Left lung (tissue), 14 donors: ENCODE measurements at places on chromosomes 6 and 20. TPM values are rescaled to one million over a fixed set of nuclear protein-coding genes. Genes with fewer than 3 reads are reported as not detected.

- peak; percentile 79 for DNase-seq
Observed at GRCh38 chr6:167550941-167551627, 226.2 kb downstream of the TTLL2 start.

DNA sequence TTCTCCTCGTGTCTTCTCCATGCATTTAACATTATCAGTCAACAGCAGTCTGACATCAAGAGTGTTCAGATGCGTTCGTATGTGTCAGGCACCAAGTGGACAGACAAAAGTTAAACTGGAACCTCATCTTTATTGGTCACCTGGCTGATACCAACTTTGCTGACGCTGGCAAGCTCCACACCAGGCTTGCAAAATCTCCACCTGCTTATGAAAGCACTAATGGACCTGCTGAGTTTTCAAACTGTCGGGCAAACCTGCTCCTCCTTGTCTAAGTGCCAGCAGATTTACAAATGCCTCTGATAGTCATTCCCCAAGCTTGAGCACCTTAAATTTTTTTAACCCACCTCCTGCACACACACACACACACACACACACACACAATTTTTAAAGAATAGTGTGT lies 27.9 kb upstream of the DSP start:
- DNase-seq: no peak

GRCh38 chr6:25875563-25875905 lies 1.5 kb upstream of the SLC17A3 start:
- DNase-seq: no peak

DNA sequence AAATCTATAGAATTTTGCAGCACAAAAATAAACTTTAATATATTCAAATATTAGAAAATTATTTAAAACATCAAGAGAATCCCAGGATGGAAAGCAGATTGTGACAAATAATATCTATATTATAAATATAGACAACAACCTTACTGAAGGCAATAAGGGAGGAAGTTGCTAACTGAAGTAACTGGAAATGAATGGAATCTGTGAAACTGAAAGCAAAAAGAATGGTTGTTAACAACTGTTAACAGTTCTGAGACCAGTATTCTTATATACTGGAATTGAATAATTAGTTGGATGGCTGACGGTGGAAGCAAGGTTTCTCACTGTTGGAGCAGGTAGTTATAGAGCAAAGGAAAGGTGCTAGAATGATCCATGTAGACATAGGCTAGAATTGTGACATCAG lies 220.4 kb downstream of the PLCB1 start:
- no peak for DNase-seq

- DNase-seq: no peak
Observed at GRCh38 chr6:141248021-141248799, 884.5 kb upstream of the GJE1 start.

DNA sequence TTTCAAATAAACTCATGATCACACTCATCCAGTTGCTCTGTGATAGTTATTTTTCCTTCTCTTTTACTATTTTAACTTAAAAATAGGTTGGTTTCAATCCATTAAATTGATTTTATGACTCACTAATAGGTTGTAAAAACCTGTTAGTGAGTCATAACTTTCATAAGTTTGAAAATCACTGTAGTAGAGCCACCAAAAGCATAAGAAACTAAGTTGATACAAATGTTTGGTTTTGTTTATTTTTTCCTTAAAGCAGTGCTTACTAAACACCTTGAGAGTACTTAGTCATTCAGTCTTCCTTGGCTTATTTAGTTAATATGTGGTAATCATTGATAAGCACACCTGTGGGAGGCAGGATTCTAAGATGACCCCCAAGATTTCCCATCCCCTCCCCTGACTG lies 312.1 kb upstream of the MAN1A1 start:
- DNase-seq: no peak

- DNase-seq: no peak
Observed at GRCh38 chr20:35595901-35596300, 19.7 kb upstream of the SPAG4 start.

- no peak for DNase-seq
Observed at GRCh38 chr20:4709261-4710105, 12.2 kb upstream of the PRND start.

DNA sequence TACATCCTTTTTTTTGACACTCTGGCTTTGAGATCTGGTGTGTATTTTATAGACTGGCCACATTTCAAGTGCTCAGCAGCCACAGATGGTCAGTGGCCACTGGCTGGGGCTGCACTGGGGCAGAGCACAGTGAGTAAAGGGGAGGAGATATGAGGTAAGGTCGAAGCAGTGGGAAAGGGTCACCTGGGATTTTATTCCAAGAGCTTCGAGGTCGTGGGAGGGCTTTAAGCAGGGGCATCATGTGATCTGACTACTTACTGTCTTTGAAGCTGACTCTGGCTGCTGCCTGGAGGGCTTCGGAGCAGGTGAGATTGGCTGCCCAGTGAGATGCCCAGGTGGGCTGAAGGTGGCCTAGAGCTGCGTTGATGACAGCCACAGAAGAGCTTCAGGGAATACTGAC lies 6.7 kb downstream of the C20orf203 start:
- no peak for DNase-seq

GRCh38 chr6:45518013-45518720 lies 140.4 kb upstream of the SUPT3H start:
- no peak for DNase-seq

- peak; percentile 85 for DNase-seq
Observed at GRCh38 chr6:35392111-35392702, 49.8 kb downstream of the PPARD start.

GRCh38 chr6:109671733-109672132 lies 19.3 kb downstream of the AK9 start:
- no peak for DNase-seq

DNA sequence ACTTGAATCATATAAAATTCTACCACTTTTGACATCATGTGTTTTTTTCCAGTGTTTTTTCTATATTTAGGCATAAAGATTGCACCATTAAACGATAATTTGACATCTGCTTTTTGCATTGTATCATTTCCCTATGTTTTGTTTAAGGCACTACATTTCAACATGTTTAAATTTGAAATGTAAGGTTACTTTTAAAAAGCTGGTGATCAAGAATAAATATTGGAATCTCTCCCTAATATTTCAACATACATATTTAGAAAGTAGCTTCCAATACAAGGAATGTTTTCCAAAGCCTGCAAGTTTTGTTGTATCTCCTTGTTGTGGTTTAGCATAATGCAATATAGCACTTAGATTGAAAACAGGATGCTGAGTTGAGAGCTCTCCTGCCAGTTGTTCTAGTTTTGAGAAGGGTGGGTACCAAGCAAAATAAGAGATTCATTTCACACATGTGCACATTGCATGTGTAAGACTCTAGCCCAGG lies 76.5 kb downstream of the SYNJ2 start:
- peak; percentile 24 for DNase-seq

GRCh38 chr6:80437801-80438200 lies 331.3 kb downstream of the BCKDHB start:
- DNase-seq: no peak

GRCh38 chr6:3385660-3386151 lies 71.1 kb downstream of the SLC22A23 start:
- DNase-seq: no peak

DNA sequence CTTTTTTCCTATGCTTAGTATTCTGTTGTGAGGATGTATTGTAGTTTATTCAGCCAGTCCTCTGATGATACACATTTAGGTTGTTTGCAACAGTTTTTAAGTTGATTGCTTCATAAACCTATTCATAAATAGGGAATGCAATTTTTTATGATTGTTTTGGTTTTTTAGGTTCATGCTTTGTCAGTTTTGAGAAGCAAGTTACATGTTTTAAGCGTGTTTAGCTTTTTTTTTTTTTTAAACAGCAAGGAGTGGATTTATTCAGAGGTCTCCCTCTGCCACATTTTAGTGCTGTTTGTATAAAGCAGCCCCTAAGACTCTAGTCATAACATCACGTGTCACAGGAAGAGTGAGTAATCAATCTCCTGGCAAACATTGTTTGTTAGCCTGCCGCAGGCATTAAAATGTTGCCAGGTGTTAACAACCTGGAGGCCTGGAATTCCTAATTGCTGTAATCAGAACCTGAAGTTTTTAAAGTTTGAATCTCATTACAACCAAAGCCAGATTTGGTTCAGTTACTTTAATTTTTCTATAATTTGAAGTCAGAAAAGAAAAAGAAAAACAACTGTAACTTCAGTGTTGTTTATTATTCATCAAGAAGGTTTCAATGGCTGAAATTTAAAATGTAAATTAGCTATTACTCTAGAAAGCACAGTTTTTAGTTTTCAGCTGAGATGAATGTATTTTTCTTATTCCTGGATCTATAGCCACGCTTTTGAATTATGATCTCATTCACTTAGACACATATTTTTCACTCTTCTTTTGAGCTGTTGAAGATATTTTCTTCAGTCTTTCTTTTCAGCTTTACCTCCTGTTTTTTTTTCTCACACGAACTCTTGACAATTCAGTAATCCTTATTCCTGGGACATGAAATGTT lies 59.2 kb downstream of the KCNS1 start:
- no peak for DNase-seq

- DNase-seq: no peak
Observed at GRCh38 chr6:151958332-151958731, 150.8 kb downstream of the ESR1 start.

The DDR1 gene
- polyA plus RNA-seq: 99.9 TPM

The RGL2 gene
- polyA plus RNA-seq: 154 TPM

The NMBR gene
- 0.21 TPM for polyA plus RNA-seq

The MCCD1 gene
- 0.23 TPM for polyA plus RNA-seq

The ZBP1 gene
- polyA plus RNA-seq: 0.21 TPM

The SYS1 gene
- 23.3 TPM for polyA plus RNA-seq

The SAMD5 gene
- 28.6 TPM for polyA plus RNA-seq
